ENCODE measurements at places on chromosomes 3 and 15.

DNA sequence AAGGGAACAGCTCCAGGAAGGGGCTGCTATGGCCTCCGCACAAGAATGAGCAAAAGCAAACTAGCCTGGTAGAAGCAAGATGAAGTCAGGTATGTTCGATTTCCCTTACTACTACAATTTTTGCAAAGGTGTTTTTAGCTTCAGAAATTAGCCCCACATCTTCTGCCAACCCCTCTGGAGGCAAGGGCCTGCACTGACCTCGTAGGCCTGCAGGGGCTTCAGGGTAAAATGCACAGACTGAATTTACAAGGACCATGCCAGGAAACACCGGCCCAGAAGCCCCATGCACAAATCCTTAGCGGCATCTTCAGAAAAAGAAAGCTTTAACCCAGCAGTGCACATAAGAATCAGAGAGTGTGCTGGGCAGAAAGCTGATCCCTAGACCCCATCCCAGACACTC, 53.0 kb downstream of the SLC6A1 start:
- DNase-seq: no peak

GRCh38 chr15:42392309-42393024, 33.2 kb downstream of the CAPN3 start:
- no peak for DNase-seq

- DNase-seq: no peak
These were observed 19.8 kb downstream of the TYRO3 start for GRCh38 chr15:41578736-41579383.

GRCh38 chr15:74343797-74344127, 23.7 kb downstream of the CYP11A1 start:
- no peak for DNase-seq

GRCh38 chr3:64163755-64164148, 61.5 kb downstream of the PRICKLE2 start:
- no peak for DNase-seq

DNA sequence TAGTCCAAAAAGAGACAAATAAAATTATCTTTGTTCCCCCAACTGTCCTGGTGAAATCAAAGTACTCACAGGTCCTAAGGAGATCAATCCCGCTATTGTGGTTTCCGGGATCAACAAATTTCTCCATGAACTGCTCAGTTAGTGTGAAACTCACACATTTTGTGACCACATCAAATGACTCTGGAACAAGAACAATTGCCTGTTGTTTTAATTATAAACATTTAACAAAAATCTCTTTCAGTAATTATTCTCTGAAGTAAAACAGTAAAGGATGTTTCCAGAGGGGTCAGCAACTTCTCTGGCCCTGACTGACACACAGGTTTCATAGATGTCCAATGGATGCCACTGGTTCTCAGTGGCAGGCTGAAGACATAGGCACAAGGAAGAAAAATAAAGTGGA, 3.9 kb downstream of the CLDND1 start:
- DNase-seq: no peak

- DNase-seq: no peak
These were observed 52.4 kb downstream of the KLF13 start for GRCh38 chr15:31379042-31379441.

DNA sequence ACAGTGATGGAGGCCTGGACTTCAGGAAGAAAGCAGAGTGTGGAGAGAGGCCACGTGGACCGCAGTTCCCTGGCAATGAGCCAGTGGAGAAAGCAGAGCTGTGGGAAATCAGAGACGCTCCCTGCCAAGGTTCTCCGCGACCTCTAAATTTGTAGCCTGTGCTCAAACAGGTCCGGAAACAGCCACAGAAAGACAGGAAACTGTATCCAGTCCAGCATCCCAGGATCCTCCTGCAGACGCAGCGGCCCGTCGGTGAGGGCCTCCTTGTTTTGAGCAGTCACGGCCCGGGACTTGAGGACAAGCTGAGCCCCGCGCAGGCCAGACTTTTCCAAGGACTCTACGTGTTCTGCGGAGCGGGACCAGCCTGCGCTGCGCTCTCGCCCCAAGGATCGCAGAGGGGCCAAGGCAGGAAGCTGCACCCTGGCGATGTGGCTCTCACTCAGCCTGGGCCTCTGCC, 22.3 kb downstream of the RPSA start:
- DNase-seq: no peak

DNA sequence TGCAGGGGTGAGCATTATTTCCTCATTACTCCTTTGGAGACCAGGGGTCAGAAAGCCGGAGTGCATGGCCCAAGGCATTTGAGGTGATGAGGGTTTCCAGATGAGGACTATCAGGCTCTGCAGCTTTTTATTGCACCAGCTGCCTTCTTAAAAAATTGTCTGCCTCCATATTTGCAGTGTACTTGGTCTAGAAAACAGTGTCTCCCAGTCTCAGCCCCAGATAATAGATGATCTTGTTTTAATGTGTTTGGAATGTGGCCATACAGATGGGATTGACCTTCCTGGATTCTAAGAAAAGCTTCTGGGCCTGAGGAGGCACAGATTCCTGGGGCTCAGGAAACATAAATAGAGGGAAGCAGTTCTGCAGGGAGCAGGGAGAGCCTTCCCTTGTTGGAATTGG, 123.3 kb downstream of the GABRG3 start:
- no peak for DNase-seq

DNA sequence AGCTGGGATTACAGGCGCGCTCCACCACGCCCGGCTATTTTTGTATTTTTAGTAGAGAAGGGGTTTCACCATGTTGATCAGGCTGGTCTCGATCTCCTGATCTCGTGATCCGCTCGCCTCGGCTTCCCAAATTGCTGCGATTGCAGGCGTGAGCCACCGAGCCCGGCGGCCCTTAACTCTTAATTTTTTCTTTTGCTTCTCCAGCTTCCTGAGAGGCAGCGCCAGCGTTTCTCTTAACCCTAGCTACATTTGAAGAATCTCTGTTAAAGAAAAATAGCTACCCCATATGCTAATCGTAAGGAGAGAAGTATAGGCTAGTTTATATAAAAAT, 465 bp upstream of the GK5 start:
- DNase-seq: no peak

GRCh38 chr3:126816986-126817777, 113.1 kb downstream of the CHCHD6 start:
- DNase-seq: no peak

- DNase-seq: no peak
These were observed 270.3 kb upstream of the CFAP20DC start for GRCh38 chr3:59320080-59320479.

DNA sequence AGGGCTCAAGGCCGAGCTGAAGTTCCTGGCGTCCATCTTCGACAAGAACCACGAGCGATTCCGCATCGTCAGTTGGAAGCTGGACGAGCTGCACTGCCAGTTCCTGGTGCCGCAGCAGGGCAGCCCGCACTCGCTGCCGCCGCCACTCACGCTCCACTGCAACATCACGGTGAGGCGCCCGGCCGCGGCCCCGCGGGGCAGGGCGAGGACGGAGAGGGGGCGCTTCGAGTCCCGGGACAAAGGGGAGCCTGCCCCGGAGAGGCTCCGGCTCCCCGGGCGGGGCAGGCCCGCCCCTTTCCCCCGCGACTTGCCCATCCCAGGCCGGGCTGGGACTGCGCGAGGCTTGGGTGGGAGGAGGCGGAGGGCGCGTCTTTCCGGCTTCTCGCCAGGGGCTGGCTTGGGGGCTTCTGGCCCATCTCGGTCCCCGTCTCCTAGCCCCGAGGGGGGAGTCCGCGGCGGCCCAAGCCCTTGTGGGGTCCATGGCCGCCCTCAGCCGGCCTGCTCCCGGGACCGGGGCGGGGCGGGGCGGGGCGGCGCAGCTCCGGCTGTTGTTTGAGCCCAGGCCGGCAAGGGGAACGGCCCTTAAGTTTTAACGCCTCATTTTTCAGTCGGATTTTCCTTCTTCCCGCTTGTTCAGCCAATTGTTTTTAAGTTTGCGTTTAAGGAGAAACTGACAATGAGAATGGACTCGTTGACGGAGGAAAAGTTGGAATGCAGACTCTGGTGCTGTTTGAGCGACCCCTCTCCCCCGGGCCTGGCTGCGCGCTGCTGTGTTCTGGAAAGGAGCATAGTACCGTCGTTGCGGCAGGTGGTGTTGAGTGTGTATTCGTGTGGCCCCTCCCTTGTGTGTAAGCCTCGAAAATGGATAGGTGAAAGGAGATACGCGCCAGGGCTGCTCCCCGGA, 683 bp downstream of the UBE2Q2 start:
- DNase-seq: peak; percentile 77

- DNase-seq: no peak
These were observed 134.0 kb downstream of the MFSD1 start for GRCh38 chr3:158935846-158936245.

GRCh38 chr3:183285318-183285717, 32.3 kb downstream of the B3GNT5 start:
- DNase-seq: no peak

GRCh38 chr3:30426293-30426993, 180.0 kb upstream of the TGFBR2 start:
- no peak for DNase-seq

DNA sequence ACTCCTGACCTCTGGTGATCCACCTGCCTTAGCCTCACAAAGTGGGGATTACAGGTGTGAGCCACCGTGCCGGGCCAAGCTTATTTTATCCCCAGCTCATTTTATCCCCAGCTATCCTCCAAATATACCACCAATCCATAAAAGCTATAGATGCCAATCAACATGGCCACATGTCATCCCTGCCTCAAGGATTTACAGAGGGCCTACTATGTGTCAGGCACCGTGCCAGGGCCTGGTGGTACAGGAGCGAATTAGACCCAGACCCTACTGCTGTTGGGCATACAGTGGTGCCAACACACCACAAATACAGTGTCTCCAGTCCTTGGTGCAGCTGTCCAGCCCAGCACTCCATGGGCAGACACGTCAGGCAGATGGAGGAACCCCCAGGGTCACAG, 73.4 kb downstream of the SCN5A start:
- DNase-seq: no peak

DNA sequence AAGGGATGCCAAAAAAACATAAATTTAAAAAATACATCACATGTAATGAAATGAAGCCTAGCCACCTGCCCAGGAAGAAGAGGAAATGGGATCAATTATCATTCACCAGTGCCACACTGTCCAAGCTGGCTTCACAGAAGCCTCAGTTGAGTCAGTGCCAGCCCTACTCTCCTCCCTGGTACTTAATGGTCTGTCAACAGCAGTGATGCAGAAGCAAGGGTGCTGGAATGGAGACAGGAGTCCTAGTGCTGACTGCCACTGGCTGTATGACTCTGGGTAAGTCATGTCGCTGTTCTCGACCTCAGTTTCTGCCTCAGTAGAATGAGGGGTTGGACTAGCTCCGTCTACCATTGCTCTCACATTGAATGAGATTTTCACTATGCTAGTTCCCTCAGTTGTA, 78.5 kb upstream of the LARS2 start:
- DNase-seq: no peak

DNA sequence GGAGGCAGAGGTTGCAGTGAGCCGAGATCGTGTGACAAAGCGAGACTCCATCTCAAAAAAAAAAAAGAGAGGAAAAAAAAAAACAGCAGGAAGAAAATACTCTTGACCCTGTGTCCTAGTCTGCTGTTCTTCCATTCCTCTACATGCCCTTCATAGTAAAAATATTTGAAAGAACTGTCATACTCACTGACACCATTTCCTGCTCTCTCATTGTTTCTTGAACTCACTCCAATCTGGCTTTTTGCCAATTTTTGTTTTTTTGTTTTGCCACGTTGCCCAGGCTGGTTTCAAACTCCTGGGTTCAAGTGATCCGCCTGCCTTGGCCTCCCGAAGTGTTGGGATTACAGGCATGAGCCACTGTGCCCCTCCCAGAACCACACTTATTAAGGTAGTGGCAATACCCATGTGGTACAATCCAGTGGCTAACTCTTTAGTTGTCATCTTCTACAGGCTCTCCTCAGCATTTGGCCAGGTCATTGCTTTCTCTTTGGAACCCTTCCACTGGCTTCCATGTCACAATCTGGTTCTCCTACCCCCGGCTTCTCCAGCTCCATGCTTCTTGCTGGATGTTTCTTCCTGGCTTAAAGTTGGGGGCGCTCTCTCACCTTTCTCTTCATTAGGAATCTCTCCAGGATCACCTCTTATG, 238.2 kb upstream of the C2CD4B start:
- DNase-seq: no peak

- no peak for DNase-seq
These were observed 44.4 kb downstream of the FLNB start for GRCh38 chr3:58052373-58053273.

DNA sequence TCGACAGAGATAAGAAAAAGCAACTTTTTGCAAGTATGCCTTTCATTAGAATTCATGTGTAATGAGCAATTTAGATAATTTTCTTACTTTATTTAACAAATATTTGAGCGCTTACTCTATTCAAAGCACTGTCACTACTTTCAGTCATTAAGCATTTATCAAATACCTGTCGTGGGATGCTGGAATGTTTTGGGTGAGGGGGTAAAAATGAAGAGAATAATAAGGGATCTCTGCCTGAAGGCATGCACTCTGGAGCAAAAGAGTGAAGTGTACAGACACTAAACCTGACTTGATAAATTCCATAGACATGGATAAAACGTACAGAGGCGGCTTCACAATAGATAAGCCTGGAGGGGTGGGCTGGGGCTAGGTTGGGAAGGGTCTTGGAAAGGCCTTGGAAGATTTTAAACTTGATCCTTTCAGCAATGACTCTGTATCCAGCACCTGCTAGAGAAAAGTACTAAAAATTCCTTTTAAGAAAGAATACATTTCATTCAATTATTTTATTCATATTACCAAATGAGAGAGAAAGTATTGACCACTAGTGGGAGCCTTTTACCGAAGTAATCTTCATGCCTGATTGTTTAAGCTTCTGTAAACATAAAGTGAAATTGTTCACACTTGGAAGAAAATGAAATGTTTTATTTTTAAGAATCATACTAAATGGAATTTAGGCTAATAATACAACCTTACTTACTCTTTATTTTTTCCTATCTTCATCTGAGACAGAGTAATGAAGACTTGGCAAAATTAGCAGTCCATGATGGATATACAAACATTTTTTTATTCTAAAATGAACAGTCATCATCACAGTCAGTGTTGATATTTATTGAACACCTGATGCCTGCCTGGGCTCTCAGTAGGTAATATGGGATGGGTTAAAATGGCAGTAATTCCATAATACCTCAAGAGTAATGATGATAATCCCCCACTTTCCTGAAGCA, 113.2 kb downstream of the PPP2R3A start:
- DNase-seq: no peak

DNA sequence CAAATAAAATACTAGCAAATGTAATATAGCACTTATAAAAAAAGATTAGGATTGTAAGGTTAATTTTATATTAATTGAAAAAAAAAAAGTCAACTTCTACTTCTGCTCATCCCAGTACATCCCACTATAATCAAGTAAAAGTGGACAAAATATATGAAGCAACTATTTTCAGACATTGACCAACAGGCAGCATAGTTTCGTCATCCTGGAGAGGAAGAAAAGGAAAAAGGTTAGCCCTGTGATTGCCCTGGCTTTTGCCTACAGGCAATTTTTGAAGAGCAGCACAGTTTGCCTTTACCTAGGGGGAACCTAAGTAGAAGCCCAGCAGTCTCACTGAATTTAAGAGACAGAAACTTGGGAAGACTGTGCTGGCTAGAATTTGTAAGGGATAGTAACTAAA, 52.2 kb upstream of the ACTC1 start:
- no peak for DNase-seq

- no peak for DNase-seq
These were observed 38.3 kb downstream of the KBTBD12 start for GRCh38 chr3:127953091-127954035.
